NCI-H226 (cell line): ENCODE measurements at places on chromosomes 12 and 14.

DNA sequence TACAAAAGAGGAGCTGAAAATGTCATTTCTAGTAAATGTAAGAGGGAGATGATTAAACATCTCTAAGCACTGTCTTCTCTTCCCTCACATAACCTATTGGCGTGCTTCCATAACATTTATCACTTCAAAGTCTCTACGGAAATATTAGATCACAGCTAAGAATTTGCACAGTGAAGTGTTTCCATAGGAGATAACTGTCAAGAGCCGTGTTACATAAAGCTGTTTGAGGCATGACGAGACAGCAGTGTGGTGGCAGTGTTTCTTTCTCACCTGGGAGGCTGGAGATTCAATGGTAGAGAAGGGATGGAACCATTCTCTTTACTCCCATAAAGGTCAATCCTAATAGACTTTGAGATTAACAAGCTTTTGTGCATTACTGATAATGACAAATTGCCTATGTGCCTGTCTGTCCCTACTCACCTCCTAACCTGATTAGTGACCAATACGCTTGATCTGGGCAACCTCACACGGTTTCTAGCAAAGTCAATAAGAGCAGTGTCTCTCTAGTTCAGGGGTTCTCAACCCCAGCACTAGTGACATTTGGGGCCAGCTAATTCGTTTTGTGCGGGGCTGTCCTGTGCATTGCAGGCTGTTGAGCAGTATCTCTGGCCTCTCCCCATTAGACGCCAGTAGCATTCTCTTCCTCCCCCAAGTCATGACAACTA, 35.3 kb downstream of the FBXW8 start:
- DNase-seq: no peak

DNA sequence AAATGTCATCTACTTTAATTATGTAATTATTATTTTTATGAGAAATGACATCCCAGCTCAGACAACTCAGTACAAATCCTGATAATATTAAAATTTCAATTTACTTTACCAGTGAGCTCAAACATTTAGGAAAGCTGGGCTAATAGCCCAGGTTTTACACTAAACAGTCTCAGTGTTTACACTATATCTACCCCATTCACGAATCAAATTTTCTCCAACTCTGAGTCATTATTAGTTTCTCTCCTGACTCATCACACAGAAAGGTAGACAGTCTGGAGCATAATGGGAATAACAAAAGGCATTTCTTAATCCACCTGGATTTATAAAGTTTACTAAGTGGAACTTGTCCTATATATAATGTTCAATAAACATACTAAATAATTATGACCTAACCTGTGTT, 5.7 kb downstream of the PAWR start:
- DNase-seq: peak; percentile 77

GRCh38 chr12:90058704-90059103, 350.1 kb upstream of the ATP2B1 start:
- DNase-seq: peak; percentile 76

- no peak for DNase-seq
Measured at GRCh38 chr12:95699579-95699978, 91.0 kb downstream of the NTN4 start.

- DNase-seq: no peak
Measured at GRCh38 chr14:81523616-81524015, 10.0 kb downstream of the SEL1L start.

- no peak for DNase-seq
Measured at GRCh38 chr12:989051-989450, 2.0 kb upstream of the ERC1 start.

GRCh38 chr14:99363051-99363450, 91.1 kb upstream of the BCL11B start:
- DNase-seq: no peak

- no peak for DNase-seq
Measured at GRCh38 chr14:77299771-77300170, 20.9 kb downstream of the POMT2 start.

DNA sequence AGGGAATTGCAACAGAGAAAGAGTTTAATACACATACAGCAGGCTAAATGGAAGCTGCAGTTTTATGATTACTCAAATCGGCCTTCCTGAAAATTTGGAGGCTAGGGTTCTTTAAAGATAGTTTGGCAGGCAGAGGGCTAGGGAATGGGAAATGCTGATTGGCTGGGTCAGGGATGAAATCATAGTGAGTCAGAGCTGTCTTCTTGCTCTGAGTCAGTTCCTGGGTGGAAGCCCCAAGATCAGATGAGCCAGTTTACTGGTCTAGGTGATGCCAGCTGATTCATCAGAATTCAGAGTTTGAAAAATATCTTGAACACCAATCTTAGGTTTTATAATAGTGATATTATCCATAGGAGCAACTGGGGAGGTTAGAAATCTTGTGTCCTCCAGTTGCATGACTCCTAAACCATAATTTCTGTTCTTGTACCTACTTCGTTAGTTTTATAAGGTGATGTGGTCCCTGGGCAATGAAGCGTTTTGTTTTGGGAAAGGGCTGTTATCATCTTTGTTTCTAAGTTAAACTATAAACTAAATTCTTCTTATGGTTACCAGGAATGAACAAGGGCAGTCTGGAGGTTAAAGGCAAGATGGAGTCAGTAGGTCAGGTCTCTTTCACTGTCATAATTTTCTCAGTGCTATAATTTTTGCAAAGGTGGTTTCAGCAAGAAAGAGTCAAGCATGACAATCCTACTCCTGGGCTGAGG, 257.8 kb upstream of the CCDC196 start:
- DNase-seq: peak; percentile 48

DNA sequence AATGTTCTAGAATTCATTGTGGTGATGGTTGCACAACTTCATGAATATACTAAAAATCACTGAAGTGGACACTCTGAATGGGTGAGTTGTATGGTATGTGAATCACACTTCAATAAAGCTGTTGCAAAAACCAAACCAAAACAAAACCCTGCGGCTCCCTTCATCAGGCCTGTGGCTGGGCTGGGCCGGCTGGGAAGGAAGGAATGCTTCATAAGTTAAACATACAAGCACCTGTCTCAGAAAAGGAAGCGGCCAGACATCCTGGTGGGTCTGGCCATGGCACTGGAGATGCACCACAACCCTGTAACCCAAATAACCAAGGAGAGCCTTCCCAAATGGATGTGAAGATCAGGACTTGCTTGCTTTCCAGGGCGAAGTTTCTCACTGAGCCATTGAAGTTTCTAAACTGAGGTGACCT, 34.9 kb downstream of the TTC7B start:
- DNase-seq: no peak

- DNase-seq: peak; percentile 24
Measured at GRCh38 chr12:6827982-6828780, at the start of gene P3H3. P3H3 (plus strand) TSS chr12:6828407; CDS start chr12:6828441, 34 bp downstream.

DNA sequence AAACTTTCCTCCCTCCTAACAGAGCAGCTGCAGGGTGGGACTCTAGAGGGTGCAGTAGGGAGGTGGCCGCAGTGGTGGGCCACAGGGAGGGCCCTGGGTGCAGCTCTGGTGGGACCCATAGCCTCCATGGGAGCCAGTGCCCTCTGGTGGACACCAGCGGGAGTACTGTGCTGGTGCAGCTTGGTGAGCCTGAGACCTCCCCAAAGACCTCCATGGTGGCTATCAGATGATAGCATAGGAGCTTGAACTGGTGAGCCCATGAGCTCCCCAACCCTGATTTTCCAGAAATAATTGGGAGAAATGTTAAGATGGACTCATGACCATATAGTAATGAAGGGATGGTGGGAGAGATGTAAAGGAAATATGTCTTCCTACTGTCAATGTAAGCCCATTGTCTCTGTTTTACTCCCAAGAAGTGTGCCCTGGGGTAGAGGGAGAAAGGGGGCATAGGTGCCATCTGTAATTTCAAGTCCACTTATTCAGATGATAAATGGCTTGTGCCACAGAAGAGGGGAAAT, 98.7 kb downstream of the GAS2L3 start:
- no peak for DNase-seq

- DNase-seq: no peak
Measured at GRCh38 chr12:53466640-53467039, 14.7 kb downstream of the PCBP2 start.

- DNase-seq: no peak
Measured at GRCh38 chr12:123801573-123802178, 39.6 kb downstream of the DNAH10 start.

DNA sequence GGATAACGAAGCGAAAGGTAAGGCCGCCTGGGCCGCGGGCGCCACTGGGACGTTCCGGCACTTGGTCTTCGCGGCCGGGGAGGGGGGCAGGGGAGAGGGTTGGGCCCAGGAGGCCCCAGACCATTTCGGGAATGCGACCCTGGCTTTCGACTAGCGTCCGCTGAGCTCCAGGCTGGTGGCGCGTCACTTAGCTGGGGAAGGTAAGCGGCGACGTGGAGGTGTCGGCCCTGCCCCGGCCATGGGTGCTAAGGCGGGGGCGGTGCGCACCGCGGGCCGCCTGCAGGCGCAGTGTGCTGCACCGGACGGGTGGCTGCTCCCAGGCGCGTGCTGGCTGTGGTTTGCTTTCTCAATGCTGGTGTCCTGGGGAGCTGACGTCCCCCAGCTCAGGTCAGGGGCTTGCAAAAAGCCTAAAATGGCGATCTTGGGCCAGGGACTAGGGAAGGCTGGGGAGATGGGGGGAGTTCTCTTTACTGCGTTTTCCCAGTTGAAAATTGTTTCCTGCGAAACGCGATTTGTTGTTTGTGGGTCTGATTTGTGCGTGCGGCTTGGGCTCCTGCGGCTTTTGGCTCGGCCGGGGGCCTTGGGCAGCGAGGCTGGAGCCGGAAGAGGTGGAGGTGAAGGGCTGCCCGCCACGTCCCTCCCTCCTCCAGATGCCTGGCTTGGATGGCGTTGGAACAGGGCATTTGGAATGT, 1.2 kb downstream of the HOXC10 start:
- no peak for DNase-seq

DNA sequence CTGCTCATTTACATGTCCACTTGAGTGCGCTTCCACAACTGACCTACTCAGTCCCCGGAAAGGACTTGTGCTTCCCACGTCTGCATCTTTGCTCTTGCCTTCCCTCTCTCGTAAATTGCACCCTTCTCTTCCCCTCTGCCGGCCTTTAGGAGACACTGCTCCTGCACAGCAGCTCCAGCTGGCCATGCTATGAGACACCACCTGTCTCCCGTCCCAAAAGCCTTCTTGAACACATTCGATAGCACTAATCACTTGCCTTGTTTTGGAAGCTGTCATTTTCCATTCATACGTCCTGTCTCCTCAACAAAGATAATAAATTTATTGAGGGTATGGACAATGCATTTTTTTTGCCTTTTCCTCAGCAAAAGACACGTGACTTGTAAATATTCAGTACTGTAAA, 15.7 kb upstream of the KCNA1 start:
- no peak for DNase-seq

DNA sequence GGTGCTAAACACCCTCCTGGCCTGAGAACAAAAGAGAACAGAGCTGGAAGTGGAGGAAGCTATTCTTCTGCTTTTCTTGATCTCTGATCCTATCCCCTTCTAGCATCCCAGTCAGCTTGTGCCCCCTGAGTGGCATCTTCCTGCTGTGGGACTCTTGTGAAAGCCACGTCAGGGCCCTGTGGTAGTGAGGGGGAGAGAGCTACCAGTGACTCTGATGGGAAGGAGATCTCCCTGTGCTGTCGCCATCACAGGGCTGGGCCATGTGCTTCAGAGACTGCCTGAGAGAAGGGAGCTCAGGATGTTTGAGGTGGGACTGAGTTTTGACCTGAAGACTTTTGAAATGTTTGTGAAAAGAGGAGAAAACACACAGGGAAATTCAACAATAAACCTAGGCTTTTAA, 107.6 kb upstream of the FUT8 start:
- no peak for DNase-seq

- DNase-seq: no peak
Measured at GRCh38 chr14:41037388-41037787, 569.3 kb upstream of the LRFN5 start.

DNA sequence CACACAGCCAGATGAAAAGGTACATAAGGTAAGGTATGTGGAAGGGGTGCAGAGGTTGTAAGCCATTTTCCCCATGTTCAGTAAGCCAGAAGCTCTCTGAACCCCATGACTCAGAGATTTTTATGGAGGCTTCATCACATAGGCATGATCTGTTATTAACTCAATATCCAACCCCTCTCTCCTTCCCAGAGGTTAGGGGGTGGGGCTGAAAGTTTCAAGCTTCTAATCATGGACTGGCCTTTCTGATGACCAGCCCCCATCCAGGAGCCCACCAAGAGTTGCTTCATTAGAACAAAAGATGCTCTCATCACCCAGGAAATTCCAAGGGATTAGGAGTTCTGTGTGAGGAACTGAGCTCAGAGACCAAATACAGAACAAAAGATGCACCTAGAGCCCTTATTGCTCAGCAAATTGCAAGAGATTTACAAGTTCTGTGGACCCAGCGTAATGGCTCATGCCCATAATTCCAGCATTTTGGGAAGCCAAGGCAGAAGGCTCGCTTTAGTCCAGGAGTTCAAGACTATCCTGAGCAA, 103.2 kb upstream of the DAAM1 start:
- no peak for DNase-seq
